Tibial nerve (tissue), 4 donors: ENCODE measurements at places on chromosomes 12 and 14. TPM values are rescaled to one million over a fixed set of nuclear protein-coding genes. Genes with fewer than 3 reads are reported as not detected.

DNA sequence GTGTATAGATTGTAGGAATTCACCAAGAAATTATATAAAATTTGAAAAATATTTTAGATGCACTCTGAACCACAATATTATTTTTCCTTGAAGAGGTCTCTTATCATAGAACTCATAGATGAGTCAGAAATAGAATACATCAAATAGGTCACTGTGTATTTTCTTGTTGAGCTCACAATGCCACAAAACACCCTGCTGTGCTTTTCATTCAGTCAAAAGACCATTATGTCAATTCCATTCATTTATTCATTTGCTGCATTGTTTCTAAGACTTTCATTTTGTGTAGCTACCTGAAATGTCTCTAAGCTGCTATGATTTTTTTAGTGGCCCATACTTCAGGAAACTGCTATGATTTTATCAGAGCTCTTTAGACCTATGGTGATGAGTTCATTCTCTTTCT, 231.9 kb upstream of the AVPR1A start:
- H3K4me3 ChIP-seq, result no peak overlapping the region
- no peaks in the 10 kb centered on the region for H3K4me1 ChIP-seq
- H3K27me3 ChIP-seq, result no peaks in the 10 kb centered on the region
- H3K36me3 ChIP-seq, result no peaks in the 10 kb centered on the region

DNA sequence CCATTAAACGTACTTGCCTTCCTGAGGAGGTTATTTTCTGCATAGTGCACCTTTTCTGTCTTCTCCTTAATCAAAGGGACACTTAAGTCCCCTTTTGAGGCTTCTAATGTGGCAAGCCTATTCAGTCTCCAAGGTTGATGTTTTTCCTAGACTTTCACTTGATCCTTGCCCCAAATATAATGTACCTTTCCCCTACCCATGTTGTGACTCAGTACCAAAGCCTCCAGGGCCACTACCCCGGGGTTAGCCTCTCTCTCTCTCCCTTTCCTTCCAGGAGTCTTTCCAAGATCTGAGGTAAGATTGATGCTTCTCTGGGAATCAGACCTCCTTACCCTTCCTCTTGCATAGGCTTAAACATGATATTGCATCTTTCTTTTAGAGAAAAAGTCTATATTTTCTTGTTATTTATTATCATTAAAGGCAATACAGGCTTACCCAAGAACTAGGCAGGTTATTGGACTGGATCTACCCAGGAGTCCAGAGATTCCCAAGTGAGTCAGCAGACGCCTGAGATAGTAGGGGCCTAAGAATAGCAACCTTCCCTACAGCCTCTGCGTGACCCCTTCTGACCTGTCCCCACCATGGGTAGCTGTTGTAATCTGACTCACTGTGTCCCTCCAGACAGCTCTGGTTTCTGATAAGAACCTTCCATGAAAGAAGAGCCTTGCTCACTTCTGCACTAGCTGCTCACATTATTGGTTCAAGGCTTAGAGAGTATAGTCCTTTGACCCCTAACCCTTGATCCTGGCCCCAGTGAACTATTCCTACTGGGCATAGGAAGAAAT, 172.9 kb downstream of the ZFP36L1 start:
- no peaks in the 10 kb centered on the region for H3K27me3 ChIP-seq
- no peak overlapping the region for H3K4me3 ChIP-seq
- H3K36me3 ChIP-seq, result no peaks in the 10 kb centered on the region
- no peaks in the 10 kb centered on the region for H3K4me1 ChIP-seq
- H3K27ac ChIP-seq, result no peak overlapping the region

GRCh38 chr12:100494538-100494937, 20.9 kb downstream of the NR1H4 start:
- no peaks in the 10 kb centered on the region for H3K27me3 ChIP-seq
- no peak overlapping the region for H3K4me3 ChIP-seq
- H3K36me3 ChIP-seq, result no peaks in the 10 kb centered on the region
- no peak for DNase-seq
- peaks cover 11% of the 10 kb centered on the region for H3K4me1 ChIP-seq

GRCh38 chr12:74227846-74228545, 309.6 kb upstream of the ATXN7L3B start:
- no peak for DNase-seq
- H3K36me3 ChIP-seq, result no peaks in the 10 kb centered on the region
- H3K4me1 ChIP-seq, result no peaks in the 10 kb centered on the region
- no peak overlapping the region for H3K4me3 ChIP-seq

DNA sequence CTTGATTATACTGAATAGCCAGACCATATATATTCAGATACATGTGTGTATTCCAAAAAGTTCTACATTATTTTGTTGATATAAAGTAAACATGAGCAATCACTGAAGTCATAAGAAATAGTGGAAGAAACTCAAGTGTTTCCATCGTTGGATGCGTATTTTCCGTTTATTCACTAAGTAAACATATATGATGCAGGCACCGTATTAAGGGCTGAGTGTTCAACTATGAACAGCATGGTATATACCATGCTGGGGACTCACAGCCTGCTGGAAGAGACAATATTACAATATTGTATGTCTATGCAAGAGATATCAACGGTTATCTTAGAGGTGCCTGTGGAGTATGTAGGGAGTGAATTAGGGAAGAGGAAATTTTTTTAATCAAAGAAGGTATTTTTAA, 1.2 kb downstream of the PYROXD1 start:
- no peak overlapping the region for H3K4me3 ChIP-seq
- DNase-seq, result no peak
- H3K27me3 ChIP-seq, result no peaks in the 10 kb centered on the region
- no peak overlapping the region for H3K27ac ChIP-seq

- no peaks in the 10 kb centered on the region for H3K4me1 ChIP-seq
- DNase-seq, result no peak
- no peak overlapping the region for H3K4me3 ChIP-seq
- no peak overlapping the region for H3K27ac ChIP-seq
- H3K27me3 ChIP-seq, result no peaks in the 10 kb centered on the region
- H3K36me3 ChIP-seq, result peaks cover 79% of the 10 kb centered on the region
These were observed 43.3 kb downstream of the GPATCH2L start for GRCh38 chr14:76195003-76195402.

DNA sequence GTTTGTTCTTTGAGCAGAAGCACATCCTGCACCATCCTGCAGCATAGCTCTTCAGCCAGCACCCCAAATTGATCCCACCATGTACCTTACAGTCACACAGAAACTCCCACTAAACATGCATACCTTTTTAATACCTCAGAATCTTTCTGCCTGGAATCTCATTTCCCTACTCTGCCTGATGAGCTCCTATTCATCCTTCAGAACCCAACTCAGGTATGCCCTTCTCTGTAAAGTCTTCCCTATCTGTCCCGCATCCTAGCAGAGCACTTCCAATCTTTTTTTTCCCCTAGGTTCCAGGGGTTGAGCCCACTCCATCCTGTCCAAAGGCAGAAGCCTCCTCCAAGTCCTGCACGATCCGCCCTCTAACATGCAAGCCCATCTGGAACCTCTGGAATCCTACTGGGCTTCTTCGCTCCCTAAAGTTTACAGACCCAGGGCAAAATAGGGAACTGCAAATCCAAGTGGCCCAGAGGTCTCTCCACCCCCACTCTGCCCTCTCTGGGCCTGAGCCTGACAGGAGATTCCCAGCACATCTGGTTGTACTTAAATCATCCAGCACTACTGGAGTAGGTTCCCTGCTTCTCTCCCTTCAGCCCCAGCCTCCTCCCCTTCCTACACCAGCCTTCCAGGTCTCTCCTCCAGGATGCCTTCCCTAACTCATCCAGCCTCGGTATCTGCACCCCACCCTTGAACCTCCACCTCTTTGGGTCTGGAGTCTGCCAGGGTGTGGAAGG, 4.1 kb upstream of the FIGNL2 start:
- peaks cover 6% of the 10 kb centered on the region for H3K27me3 ChIP-seq
- no peak overlapping the region for H3K4me3 ChIP-seq
- peaks cover 7% of the 10 kb centered on the region for H3K4me1 ChIP-seq
- H3K27ac ChIP-seq, result no peak overlapping the region
- DNase-seq, result no peak

GRCh38 chr12:126708492-126708896, 1558.5 kb upstream of the TMEM132C start:
- H3K4me3 ChIP-seq, result no peak overlapping the region
- H3K4me1 ChIP-seq, result peaks cover 7% of the 10 kb centered on the region
- peak; percentile 36 for DNase-seq
- no peaks in the 10 kb centered on the region for H3K36me3 ChIP-seq
- H3K27me3 ChIP-seq, result no peaks in the 10 kb centered on the region

DNA sequence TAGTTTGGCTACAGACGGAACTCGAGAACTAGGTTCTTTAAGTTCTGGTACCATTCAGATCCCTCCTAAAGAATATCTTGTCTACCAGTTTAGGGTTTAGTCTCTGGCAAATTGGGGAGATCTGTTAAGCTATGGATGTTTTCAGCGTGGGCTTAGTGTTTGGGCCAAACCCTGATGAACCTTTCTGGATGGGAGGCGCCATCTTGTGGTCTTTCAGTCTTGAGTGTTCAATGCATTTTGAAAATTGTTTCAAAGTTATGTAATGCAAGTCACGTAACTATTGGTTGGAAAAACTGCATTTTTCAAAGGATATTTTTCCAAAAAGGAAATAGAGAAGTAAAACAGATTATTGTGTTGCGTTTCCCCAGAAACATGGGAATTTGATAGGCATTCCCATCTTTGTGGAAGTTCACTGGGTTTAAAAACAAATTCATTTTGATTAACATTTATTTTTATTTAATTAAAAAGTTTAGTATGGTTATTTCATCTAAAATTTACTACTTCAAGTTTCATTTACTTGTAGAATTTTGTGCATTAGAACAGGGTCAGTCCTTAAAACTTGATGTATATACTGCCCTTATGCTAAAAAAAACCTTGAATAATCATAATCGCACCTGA, 169.0 kb downstream of the PRIMA1 start:
- H3K27ac ChIP-seq, result no peak overlapping the region
- peak; percentile 34 for DNase-seq
- no peaks in the 10 kb centered on the region for H3K36me3 ChIP-seq
- H3K4me1 ChIP-seq, result no peaks in the 10 kb centered on the region

DNA sequence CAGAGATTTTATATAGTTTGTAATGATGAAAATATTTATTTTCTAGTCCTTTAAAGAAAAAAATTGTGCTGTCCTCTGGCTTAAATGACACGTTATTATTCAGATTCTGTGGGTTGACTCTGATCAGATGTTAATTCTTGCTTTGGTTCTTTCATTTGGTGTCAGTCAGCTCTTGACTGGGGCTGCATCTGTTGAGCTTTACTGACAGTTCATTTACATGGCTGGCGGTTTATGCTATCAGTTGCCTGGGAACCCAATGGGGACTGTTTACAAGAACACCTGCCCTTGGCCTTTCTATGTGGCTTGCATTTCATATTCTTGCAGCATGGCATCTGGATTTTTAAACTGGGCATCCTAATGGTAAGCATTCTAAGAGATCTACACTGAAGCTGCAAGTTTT, 667.1 kb upstream of the FBXO33 start:
- no peaks in the 10 kb centered on the region for H3K27me3 ChIP-seq
- H3K27ac ChIP-seq, result no peak overlapping the region
- DNase-seq, result no peak
- no peaks in the 10 kb centered on the region for H3K4me1 ChIP-seq
- H3K36me3 ChIP-seq, result no peaks in the 10 kb centered on the region
- no peak overlapping the region for H3K4me3 ChIP-seq

- peaks cover 49% of the 10 kb centered on the region for H3K4me1 ChIP-seq
- peak overlapping the region; percentile 7 for H3K27ac ChIP-seq
- H3K4me3 ChIP-seq, result no peak overlapping the region
These were observed 3.1 kb upstream of the PNMA1 start for GRCh38 chr14:73717266-73717665.

- H3K36me3 ChIP-seq, result no peaks in the 10 kb centered on the region
- peaks cover 3% of the 10 kb centered on the region for H3K27me3 ChIP-seq
- peaks cover 14% of the 10 kb centered on the region for H3K4me1 ChIP-seq
- no peak overlapping the region for H3K4me3 ChIP-seq
- no peak for DNase-seq
These were observed 6.6 kb downstream of the C14orf180 start for GRCh38 chr14:104585966-104586697.

DNA sequence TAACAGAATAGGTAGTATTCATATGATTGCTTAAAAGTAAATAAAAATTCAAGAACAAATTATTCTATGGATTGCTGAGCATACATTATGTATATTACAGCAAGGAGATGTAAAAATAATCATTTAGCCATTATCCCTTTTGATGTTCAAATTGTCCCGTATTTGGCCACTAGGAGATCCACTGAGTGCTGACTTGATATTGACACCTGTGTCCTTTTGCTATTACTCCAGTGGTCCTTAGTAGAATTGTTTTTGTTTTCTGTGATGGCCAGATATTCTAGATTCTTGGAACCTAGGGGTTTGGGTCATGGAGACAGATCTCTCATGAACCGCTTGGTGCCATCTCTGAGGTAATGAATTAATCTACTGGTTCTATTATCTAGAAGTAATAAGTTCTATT, 16.8 kb downstream of the ERO1A start:
- H3K36me3 ChIP-seq, result no peaks in the 10 kb centered on the region
- no peak overlapping the region for H3K4me3 ChIP-seq
- no peak for DNase-seq
- no peaks in the 10 kb centered on the region for H3K4me1 ChIP-seq
- H3K27me3 ChIP-seq, result no peaks in the 10 kb centered on the region

DNA sequence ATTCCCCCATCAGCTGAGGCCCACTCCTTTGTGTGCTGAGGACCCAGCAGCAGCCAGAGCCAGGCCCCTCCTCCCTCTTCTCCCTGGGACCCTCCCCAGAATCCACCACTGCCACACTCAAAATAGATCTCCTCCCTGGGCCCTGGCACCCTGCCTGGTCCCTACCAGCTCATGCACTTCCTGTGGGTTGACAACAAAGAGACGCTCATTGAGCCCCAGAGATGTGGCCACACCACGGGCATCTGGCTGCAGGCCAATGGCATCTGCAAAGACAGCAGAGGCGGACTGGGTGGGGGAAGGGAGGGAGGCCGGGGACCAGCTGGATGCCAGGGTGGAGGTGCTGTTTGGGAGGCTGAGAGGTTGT, 16.0 kb upstream of the ENDOU start:
- H3K4me3 ChIP-seq, result no peak overlapping the region
- no peaks in the 10 kb centered on the region for H3K27me3 ChIP-seq
- peak; percentile 76 for DNase-seq
- no peak overlapping the region for H3K27ac ChIP-seq

- no peak overlapping the region for H3K27ac ChIP-seq
- no peak overlapping the region for H3K4me3 ChIP-seq
- no peak for DNase-seq
- H3K4me1 ChIP-seq, result no peaks in the 10 kb centered on the region
- no peaks in the 10 kb centered on the region for H3K27me3 ChIP-seq
These were observed 7.3 kb upstream of the ITFG2 start for GRCh38 chr12:2805143-2805520.

SLC38A4 gene
- not detected for total RNA-seq

ARG2 gene
- total RNA-seq, result 1.8 TPM

DPPA3 gene
- total RNA-seq, result not detected

SPRYD3 gene
- total RNA-seq, result 52.6 TPM

ABCD2 gene
- 4.8 TPM for total RNA-seq

FOXN4 gene
- not detected for total RNA-seq
